ENCODE measurements at places on chromosomes 12 and 14.

- peak; percentile 19 for DNase-seq
Observed at GRCh38 chr12:122265886-122266229, 436 bp downstream of the VPS33A start.

- DNase-seq, result no peak
Observed at GRCh38 chr12:62882140-62882539, 52.8 kb downstream of the PPM1H start.

GRCh38 chr12:120119271-120119973, 2.9 kb upstream of the RAB35 start:
- no peak for DNase-seq

GRCh38 chr14:60723907-60724618, at the start of gene SIX4:
Gene SIX4, minus strand, starts transcription at chr14:60724351. Its CDS starts 277 bp downstream, at chr14:60724074.
- DNase-seq, result peak; percentile 81

GRCh38 chr12:1201886-1202285, 210.9 kb downstream of the ERC1 start:
- peak; percentile 83 for DNase-seq

DNA sequence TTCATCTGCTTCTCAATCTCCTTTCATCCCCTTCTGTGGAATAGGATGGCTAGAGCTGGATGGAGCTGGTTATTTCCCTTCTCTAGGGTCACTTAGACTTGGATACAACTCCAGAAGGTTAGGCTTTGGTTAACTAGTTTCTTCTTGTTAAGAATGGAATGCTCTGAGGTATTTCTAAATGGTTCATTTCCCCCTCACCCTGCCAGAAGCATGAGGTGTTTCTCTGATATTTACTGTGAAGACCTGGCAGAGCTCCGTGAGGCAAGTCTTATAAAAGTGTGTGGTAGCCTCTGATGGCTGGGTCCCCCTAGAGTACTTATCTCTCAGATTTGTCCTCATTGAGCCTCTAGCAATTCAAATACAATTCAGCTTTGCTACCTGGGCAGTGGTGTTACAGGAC, 207.9 kb downstream of the SLC16A7 start:
- DNase-seq, result peak; percentile 67

GRCh38 chr14:100623557-100623956, 36.3 kb upstream of the BEGAIN start:
- no peak for DNase-seq

DNA sequence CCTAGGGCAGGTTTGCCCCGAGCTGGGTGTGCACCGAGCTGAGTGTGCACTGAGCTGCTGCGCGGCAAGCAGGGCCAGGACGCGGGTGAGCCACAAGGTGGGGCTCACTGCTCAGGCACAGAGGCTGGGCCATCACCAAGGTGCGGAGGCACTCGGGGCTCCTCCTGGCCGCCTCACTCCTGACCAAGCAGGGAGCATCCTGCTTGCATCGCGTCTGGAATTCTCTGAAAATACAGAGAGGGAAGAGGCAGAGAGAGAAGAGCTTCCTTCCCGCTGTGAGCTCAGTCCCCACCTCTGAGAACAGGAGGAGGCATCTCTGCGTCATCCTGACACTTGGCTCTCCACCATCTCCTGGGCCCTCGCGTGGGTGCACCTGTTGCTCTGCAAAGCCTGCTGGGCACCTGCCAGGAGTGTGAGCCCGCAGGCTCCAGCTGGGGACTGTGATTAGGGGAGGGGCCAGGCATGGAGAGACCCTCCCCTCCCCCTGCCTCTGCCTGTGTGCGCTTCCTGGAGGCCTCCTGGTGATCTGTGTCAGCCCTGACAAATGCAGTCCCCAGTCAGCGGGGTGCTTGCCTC, 116.3 kb downstream of the GLT1D1 start:
- no peak for DNase-seq

- no peak for DNase-seq
Observed at GRCh38 chr14:34350903-34351302, 111.1 kb downstream of the SPTSSA start.

DNA sequence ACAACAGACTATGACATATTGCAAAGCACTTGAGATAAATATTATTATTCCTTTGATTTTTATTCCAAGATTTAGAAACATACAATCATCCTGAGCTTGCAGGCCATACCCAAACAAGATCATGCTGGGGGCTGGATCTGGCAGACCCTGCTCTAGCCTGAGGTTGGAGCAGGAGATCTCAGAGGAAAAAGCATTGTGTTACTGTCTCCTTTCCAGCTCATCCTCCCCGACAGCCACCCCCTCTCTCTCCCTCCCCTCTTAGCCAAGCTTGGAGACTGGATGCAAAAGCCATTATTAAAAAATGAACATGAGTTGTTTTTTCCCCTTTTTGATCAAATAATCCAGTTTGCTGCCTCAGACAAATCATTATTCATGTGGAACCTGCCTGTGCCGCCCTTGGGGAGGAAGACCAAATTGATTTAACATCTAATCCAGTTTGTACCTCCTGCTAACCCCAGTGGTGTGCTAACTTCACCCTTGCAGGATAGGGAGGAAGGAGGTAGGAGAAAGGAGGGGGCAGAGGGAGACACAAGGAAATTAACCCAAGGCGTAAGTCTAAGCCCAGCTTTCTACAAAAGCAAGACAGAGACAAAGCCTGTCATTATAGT, 565.8 kb upstream of the TBX3 start:
- DNase-seq, result no peak
